ENCODE measurements at places on chromosomes 2 and 18.

GRCh38 chr2:26086779-26087178, 52.9 kb downstream of the RAB10 start:
- DNase-seq, result no peak

DNA sequence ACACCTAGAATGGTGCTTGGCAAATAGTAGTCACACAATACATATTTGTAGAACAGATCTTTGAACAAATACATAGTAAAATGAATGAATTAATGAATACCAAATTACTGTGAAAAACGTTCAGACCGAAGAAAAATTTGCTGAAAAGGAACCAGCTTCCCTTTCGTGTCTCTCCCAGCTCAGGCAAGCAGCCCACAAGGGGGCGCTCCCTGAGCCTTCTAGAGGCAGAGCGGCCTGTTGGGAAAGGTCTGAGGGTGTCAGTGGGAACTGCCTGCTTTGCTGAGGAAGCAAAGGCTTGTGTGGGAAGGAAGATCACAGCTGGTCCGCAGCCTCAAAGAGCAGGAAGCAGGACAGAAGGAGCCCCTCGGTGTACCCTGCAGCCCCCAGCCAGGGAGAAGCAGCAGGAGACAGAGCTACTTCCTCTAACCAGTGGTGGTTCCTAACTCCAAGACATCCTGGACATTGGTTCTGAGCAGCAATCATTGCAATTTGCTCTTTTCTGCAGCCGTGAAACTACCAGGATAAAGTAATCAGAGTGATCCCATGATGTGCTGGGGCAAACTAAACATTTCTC, 231.1 kb downstream of the ANKRD30B start:
- DNase-seq, result no peak

- no peak for DNase-seq
These were observed 1.2 kb downstream of the PLEKHM3 start for GRCh38 chr2:208024091-208024490.

DNA sequence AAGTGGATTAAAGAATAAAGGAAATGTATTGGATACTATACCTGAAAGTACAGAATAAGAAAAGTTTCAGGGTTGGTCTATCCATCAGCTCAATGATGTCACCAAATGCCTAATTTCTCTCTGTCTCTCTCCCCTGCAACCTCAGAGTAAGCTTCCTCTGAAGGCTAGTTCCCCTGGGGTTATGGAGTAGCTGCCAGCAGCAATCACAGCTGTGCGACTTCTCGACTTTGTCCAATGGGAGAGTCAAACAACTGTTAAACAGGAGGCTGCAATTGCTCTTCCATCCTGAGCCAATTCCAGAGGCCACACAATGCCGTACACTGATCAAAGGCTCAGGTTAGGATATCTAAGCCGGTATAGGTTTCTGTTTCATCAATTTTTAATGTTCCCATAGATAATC, 95.3 kb upstream of the FANCL start:
- DNase-seq, result no peak

All from skin of body (tissue), 3 donors.